Ureter (tissue), 1 donor: ENCODE measurements at places on chromosomes 11 and 22.

DNA sequence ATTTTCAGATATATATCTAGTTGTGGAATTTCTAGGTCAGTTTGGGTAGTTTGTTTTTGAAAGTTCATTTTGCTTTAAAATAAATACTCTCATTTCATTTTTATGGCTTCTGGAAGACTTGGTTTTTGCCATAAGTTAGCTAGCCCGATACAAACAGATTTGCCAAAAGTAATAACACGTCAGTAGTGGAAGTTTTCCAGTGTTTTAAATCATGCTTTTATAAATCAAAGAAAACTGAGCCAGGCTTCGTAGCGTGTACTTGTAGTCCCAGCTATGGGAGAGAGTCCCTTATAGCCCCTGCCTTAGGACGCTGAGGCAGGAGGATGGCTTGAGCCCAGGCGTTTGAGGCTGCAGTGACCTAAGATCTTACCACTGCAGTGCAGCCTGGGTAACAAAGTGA, 21.7 kb upstream of the MICALL1 start:
- DNase-seq = no peak

DNA sequence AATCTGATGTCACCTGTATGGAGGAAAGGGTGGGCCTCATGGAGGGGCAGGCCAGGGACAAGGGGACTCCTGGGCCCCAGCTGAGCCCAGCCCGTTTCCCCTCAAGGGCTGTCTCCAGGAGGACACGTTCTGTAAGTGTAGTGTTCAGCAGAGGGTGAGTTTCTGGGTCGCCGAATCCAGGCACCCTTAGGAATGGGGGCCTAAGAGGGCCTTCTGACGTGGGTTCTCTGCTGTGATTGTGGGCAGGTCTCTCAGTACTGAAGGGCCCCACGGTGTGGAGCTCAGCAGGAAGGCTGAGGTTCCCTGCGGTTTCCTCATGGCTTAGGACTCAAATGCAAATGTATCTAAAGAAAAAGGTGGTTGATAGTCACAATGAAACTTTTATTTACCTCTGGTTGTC, 6.5 kb downstream of the PTDSS2 start:
- no peak for DNase-seq

- no peak for DNase-seq
Observed at GRCh38 chr11:31487848-31488247, 21.6 kb downstream of the IMMP1L start.

- DNase-seq = no peak
Observed at GRCh38 chr11:70506658-70506970, 108.3 kb downstream of the CTTN start.

DNA sequence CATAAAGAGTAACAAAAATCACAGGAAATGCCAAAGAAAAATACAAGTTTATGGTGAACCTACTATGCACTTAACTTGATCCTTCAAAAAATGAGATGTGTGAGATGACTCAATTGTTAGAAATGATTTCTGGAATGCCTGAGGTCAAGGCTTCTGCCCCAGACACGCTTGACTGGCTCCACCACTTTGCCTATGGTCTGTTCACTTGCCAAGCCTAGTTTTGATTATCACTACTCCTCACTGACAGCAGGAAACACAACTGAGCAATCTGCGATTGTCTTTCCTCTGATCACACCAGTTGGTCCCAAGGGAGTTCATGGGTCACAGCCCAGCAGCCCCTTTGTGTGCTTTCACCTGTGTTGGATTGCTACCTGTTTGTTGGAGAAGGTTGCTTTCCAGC, 20.6 kb upstream of the PRDM10 start:
- DNase-seq = no peak

DNA sequence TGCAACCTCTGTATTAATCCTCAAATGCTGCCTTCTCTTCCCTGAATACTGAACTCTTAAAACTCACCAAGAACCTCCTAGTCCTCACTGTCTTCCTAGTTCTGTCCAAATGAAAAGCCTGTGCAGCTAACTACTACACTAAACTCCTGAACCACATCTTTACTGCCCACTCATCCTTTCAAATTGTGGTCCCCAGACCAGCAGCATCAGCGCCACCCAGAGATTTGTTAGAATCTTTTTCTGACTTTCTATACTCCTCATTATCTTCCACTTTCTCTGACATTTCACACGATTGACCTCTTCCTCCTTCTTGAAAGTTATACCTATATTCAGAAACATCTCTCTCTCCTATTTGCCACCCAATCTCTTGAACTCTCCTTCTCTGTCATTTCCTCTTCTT, 461.3 kb downstream of the DLG2 start:
- DNase-seq = no peak

DNA sequence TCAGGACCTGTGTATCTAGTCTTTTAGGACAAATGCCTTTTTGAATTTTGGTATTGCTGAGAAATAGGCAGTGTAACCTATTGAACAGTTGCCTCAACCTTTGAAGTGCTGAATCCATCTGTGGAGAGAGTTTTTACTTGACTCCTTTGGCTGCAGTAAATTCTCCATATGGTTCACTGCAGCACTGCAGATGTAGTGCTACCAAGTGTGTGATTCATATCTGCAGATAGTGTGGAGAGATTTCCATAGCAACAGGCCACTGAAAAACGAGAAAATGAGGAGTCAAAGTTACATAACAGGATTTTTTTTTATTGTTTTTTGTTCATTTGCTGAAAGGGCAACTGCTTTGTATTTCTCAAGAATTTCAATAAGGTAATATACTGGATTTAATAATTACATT, 356.1 kb downstream of the RAB38 start:
- DNase-seq = no peak

DNA sequence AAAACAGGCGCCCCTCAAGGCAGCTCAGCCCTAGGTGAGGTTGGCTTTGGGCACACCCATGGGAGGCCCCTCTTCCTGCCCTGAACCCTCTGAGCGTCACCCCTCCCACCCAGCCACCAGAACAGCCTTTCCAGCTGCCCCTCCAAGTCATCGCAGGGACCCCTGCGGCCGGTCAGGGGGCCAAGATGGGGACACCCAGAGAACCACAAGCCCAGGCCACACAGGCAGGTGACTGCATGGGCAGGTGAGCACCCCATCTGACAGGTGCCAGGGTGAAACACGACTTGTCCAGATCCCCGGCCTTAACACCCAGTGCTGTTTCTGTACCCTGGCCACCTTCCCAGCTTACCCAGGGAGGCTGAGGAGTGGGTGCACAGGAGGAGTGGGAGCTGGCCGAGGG, 24.6 kb upstream of the GRAMD4 start:
- DNase-seq = peak; percentile 44
